ENCODE measurements at places on chromosomes 3 and 15. TPM values are rescaled to one million over a fixed set of nuclear protein-coding genes. Genes with fewer than 3 reads are reported as not detected.

DNA sequence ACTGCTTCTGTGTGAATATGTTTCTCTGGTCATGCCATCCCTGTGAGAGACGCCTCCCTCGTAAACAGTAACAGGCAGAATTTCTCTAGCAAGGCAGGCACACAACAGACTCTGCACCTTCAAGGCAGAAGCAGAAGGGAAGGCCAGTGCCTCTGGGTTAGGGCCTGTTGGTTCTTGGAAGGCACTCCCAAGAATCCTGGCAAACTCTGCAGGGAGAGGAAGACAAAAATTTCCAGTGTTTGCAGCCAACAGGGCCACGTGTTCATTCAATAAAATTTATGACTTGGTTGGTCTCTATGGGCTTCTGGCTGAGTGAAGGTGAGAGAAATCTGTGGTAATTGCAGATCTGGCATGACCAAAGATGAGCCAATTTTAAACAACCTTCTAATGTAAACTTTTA, 39.3 kb downstream of the NFKBIZ start:
- DNase-seq: no peak

DNA sequence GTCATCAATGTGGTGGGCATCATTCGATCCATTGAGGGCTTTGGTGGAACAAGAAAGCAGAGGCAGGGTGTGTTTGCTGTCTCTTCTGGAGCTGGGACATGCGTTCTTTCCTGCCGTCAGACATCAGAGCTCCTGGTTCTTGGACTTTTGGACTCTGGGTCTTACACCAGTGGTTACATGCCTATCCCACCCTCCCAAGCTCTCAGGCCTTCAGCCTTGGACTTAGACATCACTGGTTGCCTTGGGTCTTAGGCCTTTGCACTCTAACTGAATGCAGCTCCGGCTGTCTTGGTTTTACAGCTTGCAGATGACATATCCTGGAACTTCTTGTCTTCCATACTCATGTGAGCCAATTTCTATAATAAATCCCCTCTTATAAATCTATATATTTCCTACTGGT, 8.1 kb upstream of the MASP1 start:
- DNase-seq: no peak

DNA sequence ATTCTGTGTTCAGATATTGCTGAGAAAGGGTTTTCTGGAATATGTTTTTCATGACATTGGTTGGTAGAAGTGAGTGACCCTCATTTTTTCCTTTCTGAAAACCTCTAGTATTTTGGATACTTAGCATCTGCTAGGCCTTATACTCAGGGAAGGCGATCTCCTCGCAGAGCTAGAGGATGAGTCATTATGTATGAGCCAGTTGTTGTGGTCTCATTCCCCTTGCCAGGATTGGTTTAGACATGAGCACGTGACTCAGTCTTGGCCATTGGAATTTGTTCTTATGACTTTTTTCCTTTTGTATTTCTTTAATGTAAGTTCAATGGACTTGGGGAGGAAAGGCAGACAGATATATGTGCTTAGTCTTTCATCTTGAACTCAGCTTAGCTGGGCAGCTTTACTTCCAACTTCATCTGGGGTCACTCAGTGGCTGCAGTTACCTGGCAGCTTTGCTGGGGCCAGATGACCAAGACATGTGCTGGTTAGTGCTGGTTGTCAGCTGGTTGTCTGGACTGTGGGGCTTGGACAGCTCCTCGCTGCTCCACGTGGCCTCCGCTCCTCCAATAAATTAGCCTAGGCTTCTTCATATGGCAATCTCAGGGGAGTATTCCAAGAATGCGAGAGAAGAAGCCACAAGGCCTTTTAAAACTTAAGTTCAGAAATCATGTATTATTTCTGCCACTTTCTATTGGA, 207.5 kb downstream of the IL20RB start:
- DNase-seq: no peak

DNA sequence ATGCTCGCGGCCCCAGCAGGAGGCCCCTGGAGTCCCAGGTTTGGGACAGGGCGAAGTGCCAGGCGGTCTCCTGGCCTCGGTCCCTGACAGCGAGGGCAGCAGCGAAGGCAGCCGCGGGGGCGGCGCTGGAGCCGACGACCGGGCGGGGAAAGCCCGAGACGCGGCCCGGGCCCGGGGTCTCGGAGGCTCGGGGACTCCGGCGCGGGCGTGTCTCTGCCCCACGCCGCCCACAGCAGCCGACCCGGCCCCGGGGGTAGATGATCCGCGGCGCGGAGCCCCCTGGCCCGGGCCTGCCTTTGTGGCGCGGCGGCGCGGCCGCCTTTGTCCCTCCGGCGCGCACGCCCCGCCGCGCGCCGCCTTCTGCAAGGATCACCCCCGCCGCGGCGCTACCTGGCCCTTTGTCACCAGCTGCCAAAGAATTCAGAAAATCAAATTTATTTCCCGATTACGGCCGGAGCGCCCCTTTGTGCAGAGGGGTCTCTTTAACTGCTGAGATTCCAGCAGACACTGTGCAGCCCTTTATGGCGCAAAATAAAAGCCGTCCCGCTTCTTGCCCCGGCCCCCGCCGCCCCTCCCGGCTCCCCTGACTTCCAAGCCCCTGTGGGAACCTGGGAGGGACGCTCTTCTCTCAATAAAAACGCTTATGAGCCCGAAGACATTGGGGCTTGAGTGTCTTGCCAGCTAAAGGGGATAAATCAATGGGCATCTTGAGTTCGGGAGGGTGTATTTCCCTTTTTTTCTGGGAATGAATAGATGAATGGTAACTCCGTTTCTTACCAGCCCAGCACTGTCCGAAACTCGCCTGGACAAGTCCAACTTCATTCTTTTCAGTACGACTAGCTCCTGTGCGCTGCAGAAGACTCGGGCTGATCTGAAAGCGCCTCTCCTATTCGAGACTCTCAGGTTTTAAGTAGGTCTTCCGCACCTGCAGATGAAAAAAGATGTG, 68.4 kb downstream of the HES1 start:
- peak; percentile 44 for DNase-seq

GRCh38 chr3:106814231-106814630, 563.0 kb upstream of the CCDC54 start:
- DNase-seq: no peak

DNA sequence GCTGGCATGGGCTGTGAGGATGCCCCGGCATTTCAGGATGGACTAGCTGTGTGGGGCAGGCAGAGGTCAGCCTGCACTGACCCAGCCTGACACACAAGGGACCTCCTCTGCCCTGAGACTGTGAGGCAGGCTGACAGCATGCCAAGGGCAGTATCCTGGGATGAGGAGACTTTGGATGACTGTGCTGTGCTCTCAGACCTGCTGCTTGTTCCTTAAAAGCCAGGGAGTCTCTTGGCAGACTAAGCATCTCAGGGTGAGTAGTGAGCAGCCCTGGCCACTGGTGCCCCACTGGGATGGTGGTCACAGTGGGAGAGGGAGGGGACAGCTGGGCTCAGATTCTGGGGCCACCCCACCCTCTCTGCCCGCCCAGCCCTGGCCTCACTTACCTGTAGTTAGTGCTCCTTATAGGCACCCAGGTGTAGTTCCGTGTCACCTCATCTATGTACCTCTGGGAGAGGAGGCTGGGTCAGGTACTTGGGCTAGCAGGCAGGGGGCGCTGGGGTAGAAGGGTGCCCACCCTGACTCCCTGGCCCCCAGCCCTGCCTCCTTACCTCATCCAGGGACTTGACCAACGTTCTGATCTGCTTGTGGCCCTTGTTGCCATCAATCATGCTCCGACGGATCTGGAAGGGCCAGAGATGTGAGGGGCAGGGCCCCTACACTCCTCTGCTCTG, 16.1 kb upstream of the TMEM115 start:
- peak; percentile 54 for DNase-seq

DNA sequence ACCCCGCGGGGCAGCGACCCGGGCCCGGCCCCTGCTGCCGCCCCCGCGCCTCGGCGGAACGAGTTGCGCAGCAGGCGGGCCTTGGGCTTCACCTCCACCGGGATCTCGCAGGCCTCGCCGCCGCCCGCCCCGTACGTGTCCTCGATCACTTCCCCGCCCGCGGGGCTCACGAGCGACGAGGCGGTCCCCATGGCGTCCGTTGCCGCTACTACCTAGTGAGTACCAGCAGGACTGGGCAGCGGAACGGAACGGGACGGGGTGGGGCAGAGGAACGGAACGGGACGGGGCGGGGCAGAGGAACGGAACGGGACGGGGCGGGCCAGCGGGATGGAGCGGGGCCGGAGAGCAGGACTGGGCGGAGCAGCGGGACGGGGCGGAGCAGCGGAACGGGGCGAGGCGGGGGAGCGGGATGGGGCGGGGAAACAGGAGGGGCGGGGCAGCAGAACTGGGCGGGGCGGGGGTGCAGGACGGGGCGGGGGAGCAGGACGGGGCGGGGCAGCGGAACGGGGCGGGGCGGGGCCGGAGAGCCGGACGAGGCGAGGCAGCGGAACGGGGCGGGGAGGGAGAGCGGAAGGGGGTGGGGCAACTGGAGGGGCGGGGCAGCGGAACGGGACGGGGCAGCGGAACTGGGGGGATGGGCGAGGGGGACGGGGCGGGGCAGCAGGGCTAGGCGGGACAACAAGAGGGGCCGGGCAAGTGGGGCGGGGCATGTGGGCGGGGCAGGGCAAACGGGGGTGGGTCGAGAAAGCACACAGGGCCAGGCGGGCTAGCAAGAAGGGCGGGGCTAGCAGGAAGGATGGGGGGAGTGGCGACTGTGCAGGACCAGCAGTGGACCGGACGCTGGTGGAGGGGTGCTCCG, at the start of gene NPHP3:
Gene NPHP3 (minus strand): TSS at position 245 of the 859 bp plus-strand sequence. CDS start 54 bp downstream, at position 191.
- peak; percentile 99 for DNase-seq

DNA sequence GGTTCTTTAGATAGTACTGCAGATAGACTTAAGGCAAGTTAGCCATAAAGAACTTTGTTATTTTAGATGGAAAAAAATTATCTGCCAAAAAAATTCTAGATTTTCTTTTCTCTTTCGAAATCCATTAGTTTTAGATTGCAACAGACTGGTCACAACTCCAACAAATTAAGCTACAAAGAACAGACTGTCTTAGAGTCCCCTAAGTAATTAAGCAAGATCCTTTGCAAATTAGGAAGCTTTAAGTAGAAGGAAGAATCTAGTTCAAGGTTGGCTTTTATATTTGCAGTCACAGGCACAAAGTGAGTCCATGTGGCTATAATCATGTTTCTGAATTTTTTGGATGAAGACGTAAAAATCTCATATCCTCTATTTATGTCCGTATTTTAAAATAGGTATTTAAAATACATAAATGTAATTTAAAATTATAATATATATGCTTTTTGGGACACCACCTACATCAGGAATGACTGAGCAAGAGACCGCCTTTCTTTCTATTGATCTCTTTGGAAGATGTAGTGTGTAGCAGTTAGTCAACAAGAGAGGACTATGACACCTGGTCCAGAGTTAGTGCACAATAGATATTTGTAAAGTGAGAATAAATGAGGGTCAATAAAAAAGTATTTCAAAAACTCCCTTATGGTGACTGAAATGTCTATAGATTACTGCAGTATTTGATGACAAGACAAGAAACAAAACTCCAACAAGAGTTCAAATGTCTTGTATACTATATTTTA, 34.4 kb downstream of the TMEM45A start:
- no peak for DNase-seq

DNA sequence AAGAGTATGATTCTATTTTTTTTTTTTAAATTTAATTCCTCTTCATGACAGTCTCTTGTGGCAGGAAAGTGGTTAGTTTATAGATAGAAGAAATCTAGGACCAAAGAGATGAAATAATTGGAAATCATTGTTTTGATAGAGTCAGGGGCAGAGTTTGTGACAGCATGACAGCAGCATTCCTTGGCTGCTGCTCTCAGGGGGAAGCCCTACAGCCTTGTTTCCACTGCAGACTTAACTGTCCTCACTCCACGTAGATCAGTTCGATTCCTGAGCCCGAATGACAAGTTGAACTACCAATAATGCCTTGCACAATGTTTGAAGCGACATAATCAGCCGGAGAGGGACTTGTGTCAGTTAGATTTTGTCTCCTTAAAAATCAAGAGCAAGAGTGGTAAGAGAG, 189.0 kb upstream of the ICE2 start:
- no peak for DNase-seq

DNA sequence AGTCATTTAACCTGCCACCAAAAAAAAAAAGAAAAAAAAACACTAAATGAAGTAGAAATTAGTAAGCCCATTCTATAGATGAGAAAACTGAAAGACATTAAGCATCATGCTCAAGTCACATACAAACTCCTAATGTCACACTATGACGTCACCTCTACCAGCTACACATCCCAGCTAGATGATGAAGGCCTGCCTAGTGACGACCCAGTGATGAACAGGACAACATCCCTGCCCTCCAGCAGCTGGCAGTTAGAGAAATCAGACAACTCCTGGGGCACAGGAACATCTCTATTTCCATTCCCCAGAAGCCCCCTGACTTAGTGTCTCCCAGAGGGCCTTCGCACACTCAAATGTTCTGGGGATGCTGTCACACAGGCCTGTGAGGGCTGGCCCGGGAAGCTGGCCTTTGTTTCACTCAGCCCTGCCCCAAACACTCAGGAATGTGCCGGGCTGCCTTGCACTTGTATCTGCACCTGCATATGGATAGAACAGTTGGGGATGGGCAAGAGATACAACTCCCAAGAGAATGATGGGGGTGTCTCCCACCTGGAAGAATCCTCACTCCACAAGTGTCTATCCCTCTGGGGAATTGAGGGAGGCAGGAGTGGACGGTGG, 7.0 kb upstream of the HAPLN3 start:
- DNase-seq: no peak

GRCh38 chr3:167409611-167410010, 29.5 kb upstream of the ZBBX start:
- no peak for DNase-seq

DNA sequence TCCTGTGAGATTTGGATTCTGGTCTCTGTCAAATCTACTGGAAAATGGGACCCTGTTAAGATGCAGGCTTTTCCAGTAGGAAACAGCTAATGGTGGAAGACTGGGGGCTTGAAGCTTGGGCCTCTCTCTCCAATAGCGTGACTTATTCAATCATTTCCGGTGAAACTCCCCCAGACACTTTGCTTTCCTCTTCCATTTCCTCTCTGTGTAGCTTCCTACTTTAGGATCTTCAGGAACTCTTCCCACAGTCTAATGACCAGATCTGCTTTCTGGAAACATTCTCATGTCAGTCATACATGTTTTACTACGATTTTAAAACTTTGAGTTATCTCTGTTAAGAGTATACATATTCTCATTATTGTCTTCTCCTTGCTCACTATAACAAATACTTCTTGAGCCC, 28.0 kb upstream of the TPRG1 start:
- DNase-seq: no peak

DNA sequence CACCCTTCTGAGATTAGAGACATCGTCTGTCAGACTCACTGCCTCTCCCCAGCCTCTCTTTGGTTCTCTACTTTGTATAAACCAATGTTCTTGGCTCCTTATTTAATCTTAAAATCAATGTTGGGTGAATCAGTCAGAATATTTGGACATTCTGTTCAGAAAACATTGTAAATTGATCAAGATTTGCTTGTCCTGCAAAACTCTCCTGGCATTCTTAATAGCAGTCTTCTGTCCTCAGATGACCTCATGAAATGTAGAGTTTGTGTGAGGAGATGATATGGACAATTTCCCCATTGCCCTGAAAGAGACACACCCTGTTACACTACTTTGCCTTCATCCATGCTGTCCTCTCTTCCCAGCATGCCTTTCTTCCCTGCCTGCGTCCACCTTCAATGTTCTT, 33.6 kb downstream of the CD200R1L start:
- DNase-seq: no peak

The HACD2 gene
- total RNA-seq: 28.4 TPM

The ILDR1 gene
- 0.68 TPM for total RNA-seq

The ERICH6 gene
- total RNA-seq: not detected

The XCR1 gene
- total RNA-seq: not detected

The ADAMTS9 gene
- 0.46 TPM for total RNA-seq

The STRIT1 gene
- total RNA-seq: not detected

The CAPN3 gene
- 0.31 TPM for total RNA-seq

The ZBBX gene
- total RNA-seq: 2.4 TPM

The ASTE1 gene
- total RNA-seq: 10.1 TPM

The TRIM42 gene
- not detected for total RNA-seq

The SELENOT gene
- total RNA-seq: 79.1 TPM

All from H9 (cell line).